ENCODE measurements at places on chromosomes 7 and 10.

- no peak for DNase-seq
Measured at GRCh38 chr10:80506189-80506575, 31.5 kb upstream of the SH2D4B start.

DNA sequence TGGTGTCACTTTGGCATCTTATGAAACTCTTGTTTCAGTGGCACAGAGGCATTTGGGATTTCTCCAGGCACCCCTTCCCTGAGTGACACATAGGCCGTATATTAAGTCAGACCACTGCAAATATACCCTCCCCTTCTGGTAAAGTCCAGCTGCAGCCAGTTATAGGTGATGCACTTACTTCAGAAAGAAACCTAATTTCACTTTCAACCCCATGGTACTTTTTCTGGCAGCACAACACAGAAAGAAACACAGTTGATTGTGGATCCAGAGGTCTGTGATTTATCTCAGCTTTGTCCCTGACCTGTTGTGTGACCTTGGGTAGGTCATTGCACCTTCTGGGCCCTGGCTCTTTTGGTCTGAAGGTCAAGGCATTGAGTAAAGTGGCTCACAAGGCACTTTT is 173.2 kb downstream of the BUB3 start:
- no peak for DNase-seq

GRCh38 chr7:46539892-46540483 is 618.9 kb upstream of the IGFBP3 start:
- DNase-seq: no peak

DNA sequence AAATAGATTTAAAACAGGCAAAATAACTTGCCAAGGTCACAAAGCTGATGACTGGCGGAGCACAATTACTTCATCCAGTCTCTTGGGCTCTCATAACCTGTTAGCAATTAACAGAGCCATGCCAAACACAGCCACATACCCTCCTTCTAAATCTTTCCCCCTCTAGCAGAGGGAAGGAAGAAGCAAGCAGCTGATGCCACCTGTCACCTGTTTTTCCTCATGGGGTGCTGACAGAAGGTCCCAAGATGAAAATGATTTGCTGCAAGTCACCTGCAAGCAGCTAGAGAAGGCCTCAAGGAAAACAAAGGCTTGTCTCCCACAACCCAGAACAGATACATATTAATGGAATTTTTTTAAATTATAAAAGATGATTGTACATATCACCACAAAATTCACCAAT is 117.8 kb downstream of the GFRA1 start:
- no peak for DNase-seq

GRCh38 chr7:4103352-4104091 is 578.6 kb upstream of the FOXK1 start:
- DNase-seq: no peak

DNA sequence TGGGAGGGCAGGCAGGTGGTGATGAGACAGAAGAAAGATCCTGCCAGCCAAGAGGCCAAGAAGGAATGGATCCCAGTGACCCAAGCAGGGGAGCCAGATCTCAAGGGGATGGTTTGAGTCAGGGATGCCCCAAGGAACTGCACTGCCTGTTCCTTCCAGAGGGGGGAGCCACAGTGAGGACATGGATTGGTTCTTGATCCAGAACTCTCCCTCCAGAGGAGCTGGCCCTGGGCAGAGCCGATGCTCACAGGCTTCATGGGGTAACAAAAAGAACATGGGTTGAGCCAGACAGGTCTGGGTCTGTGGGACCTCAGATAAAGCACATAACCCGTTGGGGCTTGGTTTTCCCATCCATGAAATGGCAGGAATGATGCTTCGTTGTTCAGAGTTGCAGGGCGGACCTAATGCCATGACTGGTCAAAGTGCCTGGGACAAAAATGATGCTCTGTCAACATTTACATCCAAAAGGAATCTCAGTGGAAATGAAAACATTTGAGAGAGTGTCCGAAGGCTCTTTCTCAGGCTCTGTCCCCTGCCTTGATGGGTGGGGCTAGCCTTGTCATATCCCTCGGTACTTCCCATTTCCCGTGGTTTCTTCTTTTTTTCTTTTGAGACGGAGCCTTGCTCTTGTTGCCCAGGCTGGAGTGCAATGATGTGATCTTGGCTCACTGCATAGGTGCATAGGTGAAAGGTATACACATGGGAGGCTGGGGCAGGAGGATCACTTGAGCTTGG is 4.7 kb upstream of the DENND2A start:
- DNase-seq: no peak

DNA sequence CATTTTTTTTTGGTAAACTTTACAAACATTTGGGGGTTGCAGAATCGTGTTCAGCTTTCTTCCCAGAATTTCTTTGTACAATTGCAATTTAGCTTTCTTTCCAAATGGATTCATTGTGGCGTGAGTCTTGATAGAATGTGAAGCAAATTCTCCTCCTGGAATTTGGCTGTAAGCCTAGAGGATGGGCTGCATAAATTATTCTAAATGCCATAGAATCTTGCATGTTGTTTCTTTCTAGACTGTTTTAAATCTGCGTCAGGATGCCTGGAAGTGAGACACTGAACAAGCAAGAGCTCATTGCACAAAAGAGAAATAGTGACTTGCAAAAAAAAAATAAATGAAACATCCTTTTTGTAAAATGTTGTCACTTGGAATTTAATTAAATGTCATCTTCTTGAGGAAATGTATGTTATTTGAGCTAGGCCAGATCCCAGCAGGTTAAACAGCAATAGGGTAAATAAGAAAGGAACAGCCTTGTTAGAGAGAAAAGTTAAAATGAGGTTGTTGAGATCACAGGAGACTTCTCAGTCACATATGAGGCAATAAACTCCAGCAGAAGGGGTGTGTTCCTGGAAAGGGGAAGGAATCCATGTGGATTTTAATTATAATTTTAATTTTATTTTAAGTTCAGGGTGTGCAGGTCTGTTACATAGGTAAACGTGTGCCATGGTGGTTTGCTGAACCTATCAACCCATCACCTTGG is 483.0 kb downstream of the PLXDC2 start:
- no peak for DNase-seq

- DNase-seq: no peak
Measured at GRCh38 chr10:13683017-13683416, 96.3 kb downstream of the PRPF18 start.

GRCh38 chr10:1214882-1215540 is 158.8 kb downstream of the WDR37 start:
- DNase-seq: no peak

DNA sequence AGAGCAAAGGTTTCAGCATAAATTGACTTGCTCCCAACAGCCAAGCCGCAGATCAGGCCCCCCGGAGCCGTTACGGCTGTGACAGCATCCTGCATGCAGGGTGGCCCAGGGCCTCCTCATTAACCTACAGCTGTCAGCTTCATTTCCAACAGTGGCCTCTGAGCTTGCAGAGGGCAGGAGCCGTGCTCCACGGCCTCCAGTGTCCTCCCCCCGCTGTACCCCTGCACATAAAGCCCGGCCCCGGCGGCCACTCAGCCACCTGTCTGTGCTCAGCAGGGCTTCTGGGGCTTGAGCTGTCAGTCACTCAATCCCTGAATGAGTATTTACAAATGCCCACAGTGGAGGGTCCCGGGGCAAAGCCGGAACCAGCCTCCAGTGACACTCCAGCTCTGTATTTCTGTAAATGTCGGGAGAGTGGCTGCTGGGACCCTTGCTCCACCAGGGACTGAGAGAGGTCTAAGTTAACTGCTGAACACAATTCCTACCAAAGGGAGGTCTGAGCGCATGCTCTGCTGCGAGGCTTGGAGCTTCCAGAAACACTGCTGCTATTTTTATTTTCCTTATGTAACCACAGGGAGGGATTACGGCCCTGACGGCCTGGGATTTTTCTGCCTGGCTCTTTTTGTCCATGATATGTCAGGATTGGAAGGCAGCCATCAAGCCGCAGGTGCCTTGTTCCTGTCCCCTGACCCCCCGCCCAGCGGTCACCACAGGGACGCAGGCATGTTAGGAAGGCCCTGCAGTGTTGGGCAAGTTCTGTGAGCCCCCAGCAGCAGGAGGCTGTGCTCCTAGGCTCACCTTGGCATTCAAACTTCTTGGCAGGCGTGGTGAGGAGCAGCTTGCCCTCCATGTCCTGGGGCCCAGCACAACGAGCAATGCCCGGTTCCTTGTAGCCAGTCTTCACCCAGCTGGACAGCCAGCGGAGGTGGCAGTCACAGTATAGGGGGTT is 165.0 kb downstream of the SLIT1 start:
- DNase-seq: no peak

DNA sequence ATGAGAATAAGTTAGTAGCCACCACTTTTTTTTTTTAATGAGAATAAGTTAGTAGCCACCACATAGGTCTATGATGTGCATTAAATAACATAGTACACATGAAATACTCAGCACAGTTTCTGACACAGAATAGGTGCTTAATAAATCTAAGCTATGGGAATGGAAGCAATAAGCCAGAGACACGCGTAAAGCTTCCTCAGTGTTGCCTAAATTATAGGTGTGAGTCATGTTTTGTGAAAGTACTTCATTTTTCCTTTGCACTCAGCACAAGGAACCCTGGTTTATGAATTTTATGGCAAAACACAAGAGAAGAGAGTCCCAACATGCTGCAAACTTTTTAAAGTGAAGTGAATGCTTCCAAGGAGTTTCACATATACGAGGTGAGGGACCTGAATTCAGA is 267.4 kb downstream of the RNLS start:
- DNase-seq: no peak

DNA sequence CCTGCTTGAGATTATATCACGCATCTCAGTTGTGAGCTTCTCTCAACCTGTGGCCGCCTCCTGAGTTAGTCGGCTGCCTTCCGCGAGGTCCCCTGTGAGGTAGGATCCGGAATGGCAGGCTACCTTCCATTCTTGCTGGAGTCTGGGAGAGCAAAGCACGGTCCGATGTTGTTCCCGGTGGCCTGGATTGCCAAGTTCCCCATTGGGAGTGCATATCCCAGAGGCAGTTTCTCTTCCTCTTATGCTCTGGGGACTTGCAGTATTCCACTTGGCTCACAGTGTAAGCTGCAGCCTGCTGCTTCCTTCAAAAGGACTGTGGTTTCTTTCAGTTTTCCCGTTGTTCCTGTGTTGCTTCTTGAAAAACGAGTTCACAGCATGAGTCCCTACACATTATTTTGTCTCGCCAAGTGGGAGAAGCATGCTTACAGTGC is 225.4 kb upstream of the ZWINT start:
- no peak for DNase-seq

DNA sequence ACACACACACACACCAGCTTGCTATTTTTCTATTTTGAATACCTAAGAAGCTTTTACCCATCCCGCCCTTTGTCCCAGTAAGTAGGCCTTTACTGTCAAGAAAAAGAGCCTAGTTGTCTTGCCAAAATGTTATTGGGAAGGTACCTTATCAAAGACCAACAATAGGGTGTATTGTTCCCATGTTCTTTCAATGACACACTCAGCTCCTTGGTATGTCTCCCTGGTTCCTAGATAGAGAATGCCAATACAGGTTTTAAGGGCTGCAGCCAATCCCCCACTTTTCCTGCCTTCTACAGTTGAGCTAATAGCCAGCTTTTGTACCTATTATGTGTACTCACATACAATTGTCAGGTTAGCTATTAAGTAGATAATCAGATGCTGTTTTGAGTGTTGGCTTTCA is 92.0 kb upstream of the LRRTM3 start:
- DNase-seq: no peak

GRCh38 chr7:109029866-109030265 is 460.2 kb downstream of the DNAJB9 start:
- no peak for DNase-seq

DNA sequence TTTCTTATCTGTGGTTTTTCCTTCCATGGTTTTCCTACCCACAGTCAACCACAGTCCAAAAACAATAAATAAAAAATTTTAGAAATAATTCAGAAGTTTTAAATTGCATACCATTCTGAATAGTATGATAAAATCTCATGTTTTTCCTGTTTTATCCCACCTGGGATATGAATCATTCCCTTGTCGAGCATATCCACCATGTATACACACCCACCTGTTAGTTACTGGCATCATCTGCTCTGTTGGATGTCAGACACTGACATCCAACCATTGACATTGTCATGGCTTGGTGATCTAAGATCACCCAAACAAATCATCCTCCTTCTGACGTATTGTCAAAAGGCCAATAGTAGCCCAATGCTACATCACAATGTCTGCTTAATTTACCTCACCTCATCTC is 749.8 kb downstream of the TNS3 start:
- DNase-seq: no peak

DNA sequence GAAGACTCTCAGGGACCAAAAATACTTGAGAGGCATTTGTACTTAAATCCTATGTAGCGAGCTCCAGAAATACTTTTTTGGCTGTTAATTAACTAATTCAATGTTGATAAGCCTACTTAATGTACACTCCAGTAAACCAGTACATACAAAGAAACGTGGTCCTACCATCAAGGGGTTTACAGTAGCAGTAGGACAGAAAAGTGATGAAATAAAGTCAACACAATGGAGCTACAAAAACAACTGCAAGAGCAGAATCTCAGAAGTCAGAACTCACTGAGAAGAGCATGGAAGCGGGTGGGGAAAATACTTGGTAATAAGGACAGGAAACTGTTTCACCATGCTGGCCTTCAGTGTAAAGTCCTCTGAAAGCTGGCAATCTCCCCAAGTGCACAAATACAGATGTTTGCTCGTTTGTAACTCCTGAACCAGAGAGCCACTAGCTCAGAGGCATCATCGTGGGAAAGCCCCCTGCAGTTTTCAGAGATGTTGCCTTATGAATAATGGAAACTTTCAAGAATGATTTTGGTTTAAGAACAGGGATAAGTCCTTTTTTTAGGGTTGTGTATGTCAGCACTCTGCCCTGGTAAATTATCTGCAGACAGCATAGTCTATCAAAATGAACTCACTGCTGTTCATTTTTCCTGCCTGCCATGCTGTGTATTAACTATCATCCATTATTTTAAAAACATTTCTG is 233.2 kb downstream of the SORCS1 start:
- DNase-seq: no peak

- no peak for DNase-seq
Measured at GRCh38 chr7:15558756-15559155, 3.1 kb downstream of the AGMO start.

- no peak for DNase-seq
Measured at GRCh38 chr7:32191305-32191704, 121.1 kb upstream of the PDE1C start.

DNA sequence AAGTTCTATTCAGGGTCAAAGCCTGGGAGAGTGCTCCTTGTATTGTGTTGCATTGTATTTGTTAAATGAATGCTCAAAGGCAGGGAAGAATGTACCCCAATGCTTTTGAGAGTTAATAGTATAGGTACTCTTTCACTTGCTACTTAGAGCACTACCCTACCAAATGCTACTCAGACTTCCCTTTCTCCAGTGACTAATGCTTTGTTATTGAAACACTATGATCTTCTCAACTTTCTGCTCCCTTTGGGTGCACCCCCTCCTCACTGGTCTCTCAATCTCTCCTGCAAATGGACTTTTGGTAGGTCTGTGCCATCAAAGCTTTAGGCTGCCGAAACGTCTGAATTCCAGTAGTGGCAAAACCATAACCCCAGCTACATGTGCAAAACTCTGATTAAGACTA is 177.7 kb upstream of the AHR start:
- no peak for DNase-seq

- DNase-seq: no peak
Measured at GRCh38 chr7:124376111-124376510, 343.2 kb upstream of the TMEM229A start.
